SIG-M5 (cell line): ENCODE measurements at places on chromosomes 4 and X.

- no peak for DNase-seq
Measured at GRCh38 chrX:131068945-131069719, 11.0 kb downstream of the ARHGAP36 start.

GRCh38 chrX:48569958-48570357 lies 4.3 kb upstream of the RBM3 start:
- DNase-seq, result no peak

DNA sequence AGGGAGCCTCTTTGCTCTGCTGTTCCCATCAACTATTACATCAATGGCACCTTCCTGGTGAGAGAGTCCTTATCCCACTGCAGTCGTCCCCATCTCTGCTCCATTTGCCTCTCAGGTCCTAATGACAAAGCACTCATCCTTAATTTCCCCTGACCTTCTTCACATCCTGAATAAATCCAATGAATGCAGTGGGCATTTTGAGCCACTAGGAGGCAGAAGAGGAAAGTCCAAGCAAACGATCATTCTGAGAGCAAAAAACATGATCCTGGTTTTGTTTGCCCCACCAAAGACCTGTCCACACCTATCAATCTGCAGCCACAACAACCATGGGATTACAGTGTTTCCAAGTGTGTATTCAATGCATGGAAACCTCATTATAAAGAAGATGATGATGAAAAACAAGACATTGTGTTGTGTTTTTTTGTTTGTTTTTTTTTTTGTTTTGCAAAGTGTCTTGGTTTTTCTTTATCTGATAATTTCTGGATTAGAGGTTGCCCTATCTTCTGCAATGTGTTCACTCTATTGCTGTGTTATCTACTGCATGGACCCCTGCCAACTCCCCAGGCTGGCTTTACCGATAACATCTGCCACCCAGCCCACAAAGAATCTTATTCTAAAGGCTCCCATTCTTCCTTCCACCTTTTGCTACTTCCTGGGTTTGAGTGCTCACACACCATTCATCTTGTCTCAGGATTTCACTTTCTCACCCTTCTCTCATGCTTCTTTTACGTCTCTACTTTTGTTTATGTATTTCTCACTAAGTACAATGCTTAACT lies 207.2 kb downstream of the NLGN4X start:
- DNase-seq, result no peak

GRCh38 chr4:126838941-126839679 lies 793.6 kb upstream of the INTU start:
- no peak for DNase-seq

DNA sequence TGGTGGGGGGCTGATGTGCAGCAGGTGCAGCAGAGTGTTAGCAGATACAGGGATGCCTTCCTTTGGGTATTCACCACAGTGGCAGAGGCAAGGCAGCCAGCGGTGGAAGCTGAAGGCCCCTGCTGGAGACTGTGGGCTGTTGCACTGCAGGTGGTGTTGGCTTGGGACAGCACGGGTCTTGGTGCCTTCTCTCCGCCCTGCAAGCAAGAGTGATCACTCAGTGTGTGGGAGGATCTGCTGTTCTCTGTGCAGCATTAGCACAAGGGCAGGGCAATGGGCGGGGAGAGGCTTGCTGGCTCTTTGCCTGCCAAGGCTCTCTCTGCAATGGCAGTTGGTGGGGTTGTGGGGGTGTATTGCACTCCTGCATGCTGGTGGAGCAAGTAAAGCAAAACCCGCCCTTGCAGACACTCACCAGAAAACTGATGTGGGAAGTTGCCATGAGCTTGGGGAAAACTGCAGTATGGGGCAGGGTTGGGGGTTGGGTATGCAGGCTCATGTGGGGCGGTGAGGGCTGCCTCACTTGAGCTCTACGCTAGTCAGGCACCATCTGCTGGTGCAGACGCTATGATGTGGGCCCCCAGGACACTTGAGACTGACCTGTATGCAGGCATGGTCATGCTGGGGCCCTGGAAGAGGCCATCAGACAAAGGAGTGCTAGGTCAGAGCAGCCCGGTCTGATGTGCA lies 820.8 kb upstream of the GRIA3 start:
- no peak for DNase-seq

DNA sequence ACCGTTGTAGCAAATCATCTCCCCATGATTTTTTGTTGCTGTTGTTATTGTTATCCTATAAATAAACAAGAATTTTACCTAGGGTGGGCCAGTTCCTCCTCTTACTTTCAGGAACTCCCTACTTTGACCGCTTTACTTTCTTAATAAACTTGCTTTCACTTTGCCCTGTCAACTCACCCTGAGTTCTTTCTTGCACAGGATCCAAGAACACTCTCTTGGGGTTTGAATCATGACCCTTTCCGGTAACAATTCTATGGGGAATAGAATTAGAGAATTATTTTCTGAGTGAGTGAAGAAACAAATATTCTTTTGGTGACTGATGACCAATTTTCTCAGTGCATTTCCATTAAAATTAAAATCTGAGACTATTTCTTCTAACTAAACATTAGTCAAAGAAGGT lies 584.0 kb upstream of the TENM3 start:
- no peak for DNase-seq

- no peak for DNase-seq
Measured at GRCh38 chrX:1105671-1106419, 106.6 kb downstream of the CRLF2 start.

- DNase-seq, result no peak
Measured at GRCh38 chr4:151192556-151193235, 84.3 kb upstream of the PRSS48 start.

GRCh38 chr4:174037631-174038030 lies 245.8 kb downstream of the FBXO8 start:
- DNase-seq, result no peak

- no peak for DNase-seq
Measured at GRCh38 chr4:38654273-38654672, 9.7 kb upstream of the KLF3 start.

DNA sequence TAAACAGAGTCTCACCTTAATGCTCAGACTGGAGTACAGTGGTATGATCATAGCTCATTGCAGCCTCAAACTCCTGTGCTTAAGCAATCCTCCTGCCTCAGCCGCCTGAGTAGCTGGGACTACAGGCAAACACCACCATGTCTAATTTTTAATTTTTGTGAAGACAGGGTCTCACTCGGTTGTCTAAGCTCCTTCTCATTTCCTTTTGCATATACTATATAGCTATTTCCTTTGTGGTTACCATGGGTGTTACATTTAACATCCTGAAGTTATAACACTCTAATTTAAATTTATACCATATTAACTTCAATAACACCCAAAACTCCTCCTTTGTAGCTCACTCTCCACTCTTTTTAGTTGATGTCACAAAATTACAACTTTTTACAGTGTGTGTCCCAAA lies 114.3 kb downstream of the DCK start:
- DNase-seq, result no peak

GRCh38 chrX:54921427-54922021 lies 900 bp downstream of the TRO start:
- DNase-seq, result no peak

DNA sequence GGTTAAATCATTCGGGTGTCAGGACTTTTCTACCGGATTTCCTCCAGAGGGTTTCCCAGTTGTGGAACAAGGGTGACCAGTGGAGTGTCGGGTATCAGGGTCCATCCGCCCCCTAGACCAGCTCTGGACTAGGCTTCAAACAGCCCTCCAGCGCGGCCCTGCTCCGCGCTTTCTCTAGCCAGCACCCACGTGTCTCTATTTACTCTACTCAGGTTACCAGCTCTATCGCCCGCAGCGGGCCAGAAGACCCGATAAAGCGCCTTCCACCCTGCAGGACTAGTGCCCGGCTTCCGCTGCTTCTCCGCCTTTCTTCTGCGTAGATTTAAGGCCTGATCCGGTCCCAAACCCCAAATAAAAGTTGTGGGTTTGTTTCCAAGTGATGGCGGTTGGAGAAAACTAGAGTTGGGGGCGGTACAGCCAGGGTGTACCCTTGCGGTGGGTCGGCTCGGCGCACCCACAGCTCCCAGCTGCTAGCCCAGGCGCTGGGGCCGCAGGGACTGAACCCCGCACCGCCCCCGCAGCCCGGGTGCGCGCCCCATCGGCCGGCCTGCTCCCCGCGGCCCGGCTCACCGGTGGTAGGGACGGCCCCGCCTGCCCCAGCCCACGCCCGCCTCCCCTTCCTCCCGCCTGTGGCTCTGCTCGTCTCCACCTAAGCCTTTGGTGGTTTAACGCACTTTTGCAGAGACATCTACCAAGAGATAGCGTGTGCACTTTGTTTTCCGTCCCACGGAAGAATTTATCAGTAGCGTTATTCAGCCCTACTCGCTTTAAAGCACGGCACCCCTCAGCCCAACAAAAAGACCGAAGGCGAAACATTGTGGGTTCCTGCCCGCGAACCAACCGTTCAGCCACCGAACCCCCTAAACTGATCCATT lies 2.1 kb downstream of the LEF1 start:
- DNase-seq, result no peak

DNA sequence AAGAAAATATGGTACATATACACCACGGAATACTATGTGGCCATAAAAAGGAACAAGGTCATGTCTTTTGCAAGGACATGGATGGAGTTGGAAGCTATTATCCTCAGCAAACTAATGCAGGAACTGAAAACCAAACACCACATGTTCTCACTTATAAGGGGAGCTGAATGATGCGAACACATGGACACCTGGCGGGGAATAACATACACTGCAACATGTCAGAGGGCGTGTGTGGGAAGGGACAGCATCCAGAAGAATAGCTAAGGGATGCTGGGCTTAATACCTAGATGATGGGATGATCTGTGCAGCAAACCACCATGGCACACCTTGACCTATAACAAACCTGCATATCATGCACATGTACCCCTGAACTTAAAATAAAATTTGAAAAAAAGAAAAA lies 19.5 kb upstream of the CNKSR2 start:
- no peak for DNase-seq

GRCh38 chr4:15109600-15109999 lies 107.3 kb downstream of the CPEB2 start:
- no peak for DNase-seq

GRCh38 chr4:128379860-128380259 lies 92.2 kb upstream of the PGRMC2 start:
- DNase-seq, result no peak

GRCh38 chrX:113644426-113644825 lies 803.8 kb upstream of the AMOT start:
- no peak for DNase-seq

- no peak for DNase-seq
Measured at GRCh38 chr4:122758033-122758432, 25.5 kb downstream of the BBS12 start.

GRCh38 chr4:14143892-14144291 lies 516.4 kb upstream of the BOD1L1 start:
- DNase-seq, result no peak

GRCh38 chr4:120568731-120569130 lies 353.8 kb downstream of the PRDM5 start:
- DNase-seq, result no peak

- no peak for DNase-seq
Measured at GRCh38 chr4:120057416-120057815, 9.2 kb downstream of the MAD2L1 start.

DNA sequence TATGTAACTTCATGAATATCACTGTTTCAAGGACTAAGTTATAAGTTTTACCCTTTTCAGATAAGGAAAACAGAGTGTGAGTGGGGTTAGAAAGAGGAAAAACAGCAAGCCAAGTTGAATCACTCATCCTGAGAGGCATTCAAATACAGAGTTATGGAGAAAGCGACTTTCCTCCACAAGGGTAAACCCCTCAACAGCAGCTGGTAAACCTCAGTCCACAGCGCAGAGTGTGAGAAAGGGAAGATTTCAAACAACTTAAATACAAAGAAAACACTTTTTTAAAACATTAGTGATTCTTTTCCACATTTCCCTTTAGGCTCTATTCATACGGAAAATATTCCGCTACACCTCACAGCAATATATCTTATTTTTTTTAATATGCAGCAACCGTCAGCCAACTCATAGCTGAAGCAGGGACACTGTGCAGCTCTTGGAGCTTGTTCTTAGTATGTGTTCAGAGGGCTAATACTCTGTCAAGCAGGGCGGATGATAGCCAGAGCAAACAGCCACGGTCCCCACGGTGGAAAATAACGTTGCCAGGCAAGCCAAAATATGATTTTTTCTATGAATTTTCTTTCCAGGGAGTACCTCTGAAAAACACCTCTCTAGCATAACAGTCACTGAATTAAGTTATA lies 488.9 kb upstream of the FAT1 start:
- no peak for DNase-seq

GRCh38 chr4:149676076-149676475 lies 139.6 kb downstream of the IQCM start:
- peak; percentile 22 for DNase-seq

DNA sequence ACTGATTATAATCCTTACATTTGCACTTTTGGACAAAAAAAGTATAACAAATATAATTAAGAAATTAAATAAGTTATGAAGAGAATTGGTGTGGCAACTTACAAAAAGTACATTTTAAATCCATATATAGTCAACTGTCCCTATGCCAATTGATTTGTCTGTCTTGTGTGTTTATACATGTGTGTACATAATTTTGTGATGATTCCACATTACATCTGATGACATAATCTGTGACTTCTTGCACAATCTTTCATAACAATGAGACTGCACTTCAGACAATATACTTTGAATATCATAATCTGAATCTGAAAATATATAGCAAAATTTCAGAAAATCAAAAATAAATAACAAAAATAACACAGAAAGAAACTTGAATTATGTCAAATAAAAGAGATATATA lies 953.4 kb downstream of the FAT4 start:
- DNase-seq, result no peak

DNA sequence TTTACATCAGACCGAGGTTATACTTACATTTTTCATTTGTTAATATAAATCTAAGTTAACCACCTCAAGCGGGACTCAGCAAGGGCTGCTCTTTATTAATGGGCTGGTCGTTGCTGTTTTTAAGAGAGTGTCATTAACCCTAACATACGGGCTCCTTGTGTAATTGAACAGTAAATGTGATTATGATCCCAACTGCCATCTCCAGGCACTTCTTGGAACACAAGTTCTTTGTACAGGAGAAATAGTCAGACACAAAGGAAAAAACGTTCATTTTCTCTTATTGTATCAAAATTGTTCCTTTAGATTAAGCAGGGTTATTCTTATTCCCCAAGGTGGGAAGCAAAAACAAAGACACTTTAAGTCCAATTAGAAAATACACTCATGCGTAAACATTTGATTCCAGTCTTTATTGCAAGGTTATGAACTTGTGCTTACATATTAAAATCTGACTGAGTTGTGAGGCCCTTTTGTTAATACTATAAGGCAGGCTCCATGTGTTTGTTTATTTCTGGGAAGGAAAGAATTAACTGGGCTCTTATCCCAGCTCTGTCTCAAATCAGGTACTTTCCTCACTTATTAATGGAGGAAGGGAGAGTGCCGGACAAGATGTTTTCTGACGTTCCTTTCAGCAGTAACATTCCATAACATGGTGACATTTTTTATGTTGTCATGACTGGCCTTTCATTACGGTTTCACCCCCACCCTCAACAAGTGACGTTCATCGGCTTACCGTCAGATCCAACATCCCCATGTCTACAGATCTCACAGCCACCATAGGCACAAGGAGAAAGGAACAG lies 95.9 kb downstream of the RASL11B start:
- no peak for DNase-seq

GRCh38 chr4:78360466-78360865 lies 191.1 kb upstream of the ANXA3 start:
- no peak for DNase-seq
